Muscle of leg (tissue), 16 donors: ENCODE measurements at places on chromosomes 2 and 18. TPM values are rescaled to one million over a fixed set of nuclear protein-coding genes. Genes with fewer than 3 reads are reported as not detected.

CCDC178 gene
- polyA plus RNA-seq: 0.44 TPM

- DNase-seq: peak; percentile 27
- no peak overlapping the region for H3K4me3 ChIP-seq
- H3K27ac ChIP-seq: no peak overlapping the region
- no peaks in the 10 kb centered on the region for H3K27me3 ChIP-seq
- peaks cover 2% of the 10 kb centered on the region for H3K4me1 ChIP-seq
These were observed 35.4 kb downstream of the B4GALT6 start for GRCh38 chr18:31648966-31649429.

GRCh38 chr2:224038049-224038829 is 847 bp downstream of the SERPINE2 start:
- H3K27me3 ChIP-seq: peaks cover 19% of the 10 kb centered on the region
- H3K4me3 ChIP-seq: peak overlapping the region; percentile 64
- peak; percentile 51 for DNase-seq
- H3K36me3 ChIP-seq: no peaks in the 10 kb centered on the region
- peaks cover 4% of the 10 kb centered on the region for H3K4me1 ChIP-seq

DNA sequence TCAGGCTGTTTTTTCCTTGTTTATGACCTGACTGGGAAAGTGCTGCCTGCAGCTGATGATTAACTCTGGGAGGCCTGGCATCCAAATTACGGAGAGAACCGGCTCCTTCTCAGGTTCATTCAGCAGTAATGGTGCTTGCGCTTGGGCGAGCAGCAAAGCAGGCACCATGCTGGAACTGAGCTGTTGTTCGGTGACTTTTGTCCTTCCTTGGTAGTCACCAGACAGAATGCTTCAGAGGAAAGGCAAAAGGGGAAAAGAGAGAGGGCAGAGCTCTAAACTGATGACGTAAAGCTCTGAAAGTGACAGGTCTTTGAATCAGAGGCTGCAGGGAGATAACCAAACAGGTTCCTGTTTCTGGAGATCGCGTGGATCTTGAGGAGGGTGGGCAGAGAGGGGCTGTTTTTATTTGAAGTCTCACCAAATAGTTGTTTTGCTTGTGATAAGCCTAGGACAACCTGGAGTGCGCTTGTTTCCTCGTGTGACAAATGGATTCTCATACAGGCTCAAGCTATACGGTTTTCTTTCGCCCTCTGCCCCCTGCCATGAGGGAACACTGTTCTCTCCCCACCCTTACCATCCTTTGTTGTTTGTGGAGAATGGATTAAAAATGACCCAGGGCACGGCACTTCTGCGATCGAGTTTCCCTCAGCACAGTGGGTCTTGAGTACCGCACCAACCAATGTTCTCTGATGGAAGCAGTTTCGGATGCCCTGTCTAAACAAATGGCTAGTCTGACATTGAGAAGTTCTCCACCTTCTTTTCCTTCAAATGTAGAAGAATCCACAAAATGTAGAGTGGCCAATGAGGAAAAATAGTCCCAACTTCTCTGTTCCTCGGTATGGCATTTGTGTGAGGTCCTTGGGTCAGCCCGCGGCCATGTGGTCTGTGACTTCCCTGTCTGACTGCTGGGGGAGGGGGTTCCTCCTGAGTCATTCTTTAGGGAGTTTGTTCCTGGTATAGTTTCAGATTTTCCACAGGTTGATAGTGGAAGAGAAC is 1.3 kb downstream of the RASGRP3 start:
- H3K27me3 ChIP-seq: peaks cover 2% of the 10 kb centered on the region
- H3K4me3 ChIP-seq: peak overlapping the region; percentile 83
- H3K36me3 ChIP-seq: no peaks in the 10 kb centered on the region

GRCh38 chr2:1972422-1972821 is 228.1 kb upstream of the PXDN start:
- DNase-seq: peak; percentile 91
- H3K4me1 ChIP-seq: peaks cover 27% of the 10 kb centered on the region
- H3K36me3 ChIP-seq: no peaks in the 10 kb centered on the region
- no peak overlapping the region for H3K27ac ChIP-seq
- H3K27me3 ChIP-seq: no peaks in the 10 kb centered on the region
- no peak overlapping the region for H3K4me3 ChIP-seq

DNA sequence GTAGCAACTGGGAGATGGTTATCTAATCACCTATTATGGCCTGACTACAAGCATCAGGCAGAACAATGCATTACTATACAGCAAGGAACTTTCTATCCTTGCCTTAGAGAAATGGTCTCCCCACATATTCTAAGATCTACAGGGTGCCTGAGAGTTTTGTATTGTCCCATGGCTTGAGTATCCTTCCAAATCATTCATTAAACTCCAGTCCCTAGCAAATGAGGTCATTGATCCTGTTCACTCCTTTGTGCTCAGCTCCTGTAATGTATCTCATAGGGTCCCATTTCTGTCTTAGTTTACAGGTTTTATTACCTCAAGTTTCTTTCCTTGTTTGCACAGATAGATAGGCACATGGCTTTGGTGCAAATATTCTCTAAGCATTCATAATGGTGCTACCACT is 9.0 kb downstream of the HNMT start:
- no peaks in the 10 kb centered on the region for H3K36me3 ChIP-seq
- H3K27me3 ChIP-seq: no peaks in the 10 kb centered on the region
- no peak overlapping the region for H3K27ac ChIP-seq
- no peak overlapping the region for H3K4me3 ChIP-seq
- no peak for DNase-seq

- H3K4me1 ChIP-seq: no peaks in the 10 kb centered on the region
- H3K4me3 ChIP-seq: no peak overlapping the region
- H3K36me3 ChIP-seq: no peaks in the 10 kb centered on the region
- no peak overlapping the region for H3K27ac ChIP-seq
- no peaks in the 10 kb centered on the region for H3K27me3 ChIP-seq
These were observed 27.3 kb downstream of the MTCL1 start for GRCh38 chr18:8732442-8733360.

GRCh38 chr2:158542577-158542976 is 85.8 kb downstream of the PKP4 start:
- no peak for DNase-seq
- H3K4me1 ChIP-seq: peaks cover 3% of the 10 kb centered on the region
- H3K27ac ChIP-seq: no peak overlapping the region
- no peaks in the 10 kb centered on the region for H3K27me3 ChIP-seq

SCG2 gene
- polyA plus RNA-seq: 0.86 TPM

DNA sequence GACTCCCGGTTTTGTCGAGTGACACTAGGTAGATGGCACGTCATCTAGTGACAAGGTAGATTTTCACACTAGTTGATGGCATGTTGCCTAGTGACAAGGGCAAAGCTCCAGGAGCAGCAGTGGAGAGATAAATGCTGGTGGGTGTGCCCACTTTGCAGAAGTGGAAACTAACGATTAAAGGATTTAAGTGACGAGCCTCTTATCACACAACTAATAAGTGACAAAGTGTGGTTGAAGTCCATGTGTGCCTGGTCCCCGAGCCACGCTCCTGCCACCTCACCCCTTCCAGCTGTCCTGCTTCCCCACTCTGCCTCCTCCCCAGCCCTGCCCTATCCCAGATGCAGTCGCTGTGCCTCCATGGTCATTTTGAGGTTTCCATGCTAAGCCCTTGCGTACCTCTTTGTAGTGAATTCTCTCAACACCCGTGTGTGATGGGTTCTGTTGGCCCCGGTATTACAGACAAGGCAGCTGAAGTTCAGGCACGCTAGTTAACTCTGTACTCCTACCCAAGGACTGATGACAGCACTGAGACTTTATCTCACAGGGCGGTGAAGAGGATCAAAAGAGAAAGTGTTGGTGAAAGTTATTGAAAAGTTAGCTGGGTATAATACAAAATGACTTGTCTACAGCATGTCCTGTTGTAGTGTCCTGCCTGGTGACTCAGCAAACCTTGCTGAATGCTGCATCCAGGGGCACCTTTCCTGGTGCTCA is 113.4 kb upstream of the GLI2 start:
- no peak for DNase-seq
- H3K27ac ChIP-seq: no peak overlapping the region
- no peaks in the 10 kb centered on the region for H3K4me1 ChIP-seq

DNA sequence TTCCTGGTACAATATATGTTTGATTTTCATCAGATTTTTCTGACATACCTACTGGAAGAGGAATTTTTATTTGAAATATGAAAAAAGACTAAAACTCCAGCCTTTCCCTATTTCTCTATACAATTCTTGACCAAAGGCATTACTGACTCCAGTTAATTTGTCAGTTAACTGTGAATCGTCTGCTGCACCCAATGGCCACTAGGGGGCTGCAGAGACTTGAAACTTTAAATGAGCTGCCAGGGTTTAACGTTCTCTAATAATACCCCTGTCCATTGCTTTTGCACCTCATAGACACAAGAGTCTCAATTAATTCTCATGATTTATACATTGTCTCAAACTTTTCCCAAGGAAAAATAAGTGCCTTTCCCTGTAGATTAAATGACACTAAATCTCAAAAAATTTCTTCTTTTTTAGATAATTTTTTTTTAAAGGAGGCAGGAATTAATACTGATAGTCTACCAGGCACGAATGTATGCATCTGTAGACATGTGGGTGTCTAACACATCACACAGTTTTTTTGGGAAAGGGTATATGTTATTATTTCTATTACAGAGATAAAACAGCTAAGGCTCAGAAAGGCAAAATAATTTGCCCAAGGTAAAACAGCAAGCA is 1.8 kb upstream of the ALK start:
- peak; percentile 76 for DNase-seq
- H3K36me3 ChIP-seq: no peaks in the 10 kb centered on the region
- no peak overlapping the region for H3K27ac ChIP-seq
- peaks cover 20% of the 10 kb centered on the region for H3K4me1 ChIP-seq
- H3K4me3 ChIP-seq: no peak overlapping the region

DNA sequence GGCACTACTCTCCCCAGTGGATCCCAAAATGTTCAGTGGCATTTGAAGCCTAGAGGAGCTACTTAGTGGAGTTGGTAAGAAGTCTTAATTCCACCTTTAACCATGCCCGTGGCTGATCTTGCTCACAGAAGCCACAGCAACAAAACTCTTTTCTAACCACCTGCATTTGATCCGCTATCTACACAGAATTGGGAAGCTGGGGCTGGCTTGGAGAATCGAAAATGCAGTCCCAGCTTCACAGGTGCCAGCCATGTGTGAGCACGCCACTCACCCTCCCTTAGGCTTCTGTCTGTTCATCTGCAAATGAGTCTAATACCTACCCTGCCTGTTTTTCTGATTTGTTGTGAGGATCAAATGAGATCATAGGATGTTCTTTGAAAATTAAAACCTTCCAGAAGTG is 182.6 kb downstream of the BCL11A start:
- peaks cover 10% of the 10 kb centered on the region for H3K4me1 ChIP-seq
- DNase-seq: no peak
- H3K4me3 ChIP-seq: no peak overlapping the region
- no peaks in the 10 kb centered on the region for H3K36me3 ChIP-seq
- no peak overlapping the region for H3K27ac ChIP-seq

RAMP1 gene
- 37.5 TPM for polyA plus RNA-seq

GRCh38 chr2:155846259-155846658 is 486.3 kb downstream of the NR4A2 start:
- H3K27ac ChIP-seq: no peak overlapping the region
- no peaks in the 10 kb centered on the region for H3K4me1 ChIP-seq
- DNase-seq: no peak
- no peaks in the 10 kb centered on the region for H3K36me3 ChIP-seq
- no peak overlapping the region for H3K4me3 ChIP-seq

- H3K4me1 ChIP-seq: no peaks in the 10 kb centered on the region
- H3K36me3 ChIP-seq: no peaks in the 10 kb centered on the region
- H3K4me3 ChIP-seq: no peak overlapping the region
These were observed 463.0 kb upstream of the MYT1L start for GRCh38 chr2:2793925-2794560.

DNA sequence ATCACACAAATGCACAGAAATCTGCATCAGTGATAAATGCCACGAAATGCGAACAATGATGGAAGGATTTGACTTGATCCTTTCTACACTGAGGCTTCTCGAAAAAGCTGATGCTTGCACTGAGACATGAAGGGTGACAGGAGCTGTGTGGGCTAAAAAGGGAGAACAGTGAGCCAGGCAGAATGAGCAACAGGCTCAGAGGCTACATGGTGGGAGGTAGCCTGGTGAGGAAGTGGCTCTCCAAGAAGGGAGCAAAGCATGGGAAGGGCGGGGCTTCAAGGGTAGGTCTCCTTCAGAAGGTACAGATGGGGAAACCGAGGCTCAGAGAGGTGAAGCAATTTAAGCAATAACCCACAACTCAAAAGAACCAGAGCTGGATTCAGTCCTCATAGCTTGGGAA is 82.4 kb downstream of the TRIM43 start:
- no peaks in the 10 kb centered on the region for H3K4me1 ChIP-seq
- DNase-seq: no peak
- no peaks in the 10 kb centered on the region for H3K27me3 ChIP-seq
- H3K4me3 ChIP-seq: no peak overlapping the region
- H3K36me3 ChIP-seq: no peaks in the 10 kb centered on the region

- no peaks in the 10 kb centered on the region for H3K36me3 ChIP-seq
- no peaks in the 10 kb centered on the region for H3K27me3 ChIP-seq
- H3K27ac ChIP-seq: no peak overlapping the region
- peak; percentile 68 for DNase-seq
These were observed 184.8 kb upstream of the SP5 start for GRCh38 chr2:170530284-170530745.

- H3K4me1 ChIP-seq: no peaks in the 10 kb centered on the region
- H3K4me3 ChIP-seq: no peak overlapping the region
- no peaks in the 10 kb centered on the region for H3K36me3 ChIP-seq
- no peak overlapping the region for H3K27ac ChIP-seq
These were observed 64.5 kb upstream of the TPO start for GRCh38 chr2:1348789-1349188.

DNA sequence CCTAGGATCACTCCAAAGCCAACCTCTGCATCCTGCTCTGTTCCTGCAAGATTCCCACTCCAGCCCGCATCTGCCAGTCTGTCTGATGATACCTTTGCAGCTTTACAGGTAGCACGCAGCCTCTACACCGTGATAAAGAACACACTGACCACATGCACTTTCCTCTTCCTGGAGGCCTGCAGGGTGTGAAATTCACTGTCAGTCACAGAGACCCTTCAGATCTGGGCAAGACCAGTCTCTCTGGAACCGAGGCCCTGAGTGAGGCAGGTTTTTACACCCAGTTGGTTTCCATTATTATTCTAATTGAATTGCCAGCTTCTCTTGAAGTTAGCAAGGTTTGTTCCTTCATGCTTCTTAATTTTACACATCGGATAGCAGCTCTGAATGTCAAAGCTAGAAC is 30.5 kb upstream of the TWIST2 start:
- DNase-seq: no peak
- no peaks in the 10 kb centered on the region for H3K36me3 ChIP-seq
- no peaks in the 10 kb centered on the region for H3K4me1 ChIP-seq
- H3K27ac ChIP-seq: no peak overlapping the region
- H3K27me3 ChIP-seq: peaks cover 21% of the 10 kb centered on the region

OXER1 gene
- polyA plus RNA-seq: 5.0 TPM

DNA sequence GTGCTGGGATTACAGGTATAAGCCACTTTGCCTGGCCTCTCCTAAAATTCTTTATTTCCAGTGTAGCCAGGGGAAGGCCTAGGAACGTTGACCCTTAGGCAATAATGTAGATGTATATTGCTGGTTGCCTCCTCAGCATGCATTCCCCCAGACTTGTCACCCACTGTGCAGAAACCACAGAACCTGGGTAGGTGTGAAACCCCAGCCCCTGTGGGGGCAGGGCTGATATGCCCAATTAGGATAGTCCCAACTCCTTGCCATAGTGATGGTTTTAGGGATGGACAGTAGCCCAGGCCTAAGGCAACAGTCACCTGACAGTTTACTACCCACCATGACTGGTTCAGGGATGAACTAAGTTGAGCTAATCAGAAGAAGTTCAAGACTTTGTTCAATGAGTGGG is 57.7 kb downstream of the TMEM247 start:
- DNase-seq: no peak
- no peak overlapping the region for H3K27ac ChIP-seq

CIB4 gene
- polyA plus RNA-seq: not detected

HOXD11 gene
- polyA plus RNA-seq: not detected

TXNDC2 gene
- 0.09 TPM for polyA plus RNA-seq
